ENCODE measurements at places on chromosomes 4 and X.

DNA sequence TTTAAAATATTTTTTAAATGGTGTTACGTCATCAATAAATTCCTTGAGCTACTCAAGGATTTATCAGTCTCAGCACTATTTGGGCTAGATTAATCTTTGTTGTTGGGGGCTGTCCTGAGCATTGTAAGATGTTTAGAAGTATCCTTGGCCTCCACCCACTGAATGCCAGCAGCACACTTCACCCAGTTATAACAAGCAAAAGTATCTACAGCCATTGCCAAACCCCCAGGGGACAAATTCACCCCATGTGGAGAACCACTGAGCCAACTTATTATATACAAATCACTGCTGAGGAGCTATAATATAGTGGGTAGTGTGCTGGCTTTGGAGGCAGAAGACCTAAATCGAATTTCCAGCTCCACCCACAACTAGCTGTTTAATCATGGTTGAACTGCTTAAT is 58.3 kb downstream of the ATP10D start:
- no peak for DNase-seq

- DNase-seq, result no peak
Observed at GRCh38 chrX:24506082-24506481, 41.0 kb downstream of the PDK3 start.

GRCh38 chrX:21657318-21658151 is 595 bp downstream of the KLHL34 start:
- no peak for DNase-seq

DNA sequence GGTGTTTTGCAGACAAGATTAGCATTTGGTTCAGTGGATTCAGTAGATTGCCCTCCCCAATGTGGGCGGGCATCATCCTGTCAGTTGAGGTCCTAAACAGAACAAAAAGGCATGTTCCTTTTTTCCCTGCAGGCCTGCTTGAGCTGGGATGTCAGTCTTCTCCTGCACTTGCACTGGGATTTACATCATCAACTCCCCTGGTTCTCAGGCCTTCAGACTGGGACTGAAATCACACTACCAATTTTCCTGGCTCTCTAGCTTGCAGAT is 278.9 kb upstream of the FTHL17 start:
- no peak for DNase-seq

- DNase-seq, result no peak
Observed at GRCh38 chr4:168480931-168481611, 779 bp upstream of the DDX60L start.

DNA sequence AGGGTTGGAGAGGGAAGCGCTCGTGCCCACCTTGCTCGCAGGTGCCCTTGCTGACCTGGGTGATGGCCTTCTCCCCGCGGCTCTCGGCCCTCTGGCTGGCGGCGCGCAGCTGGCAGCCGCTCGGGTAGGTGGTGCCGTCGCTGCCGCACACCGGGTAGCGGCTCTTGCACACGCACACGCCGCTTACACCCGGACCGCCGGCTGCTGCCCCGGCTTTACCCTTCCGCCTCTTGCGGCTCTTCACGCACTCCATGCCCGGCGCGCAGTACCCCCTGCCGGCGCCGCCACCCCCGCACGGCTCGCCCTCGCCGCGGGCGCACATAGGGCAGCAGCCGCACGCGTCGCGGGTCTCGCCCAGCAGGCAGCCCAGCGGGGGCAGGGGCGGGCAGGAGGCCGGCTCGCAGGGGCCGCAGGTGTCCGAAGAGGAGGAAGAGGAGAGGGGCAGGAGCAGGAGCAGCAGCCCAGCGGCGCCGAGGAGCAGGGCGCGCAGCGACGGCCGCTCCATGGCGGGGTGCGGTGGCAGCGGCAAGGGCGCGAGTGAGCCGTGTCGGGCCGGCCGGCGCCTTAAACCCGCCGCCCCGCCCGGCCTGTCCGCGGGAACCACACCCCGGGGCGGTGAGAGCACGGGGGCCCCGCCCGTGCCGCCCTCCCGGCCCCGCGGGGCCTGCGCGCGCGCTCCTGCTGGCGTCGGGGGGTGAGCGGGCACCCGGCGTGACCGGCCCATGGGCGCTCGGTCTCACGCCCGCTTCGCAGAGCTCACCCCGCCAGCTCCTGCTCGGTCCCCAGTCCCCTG is at the start of gene IGFBP7:
Gene IGFBP7, minus strand, starts transcription at position 539 of the 793 bp plus-strand sequence. Its CDS starts 34 bp downstream, at position 505.
- DNase-seq, result no peak

- DNase-seq, result no peak
Observed at GRCh38 chr4:15043226-15043625, 40.9 kb downstream of the CPEB2 start.

GRCh38 chr4:78659264-78659663 is 107.7 kb downstream of the ANXA3 start:
- no peak for DNase-seq

DNA sequence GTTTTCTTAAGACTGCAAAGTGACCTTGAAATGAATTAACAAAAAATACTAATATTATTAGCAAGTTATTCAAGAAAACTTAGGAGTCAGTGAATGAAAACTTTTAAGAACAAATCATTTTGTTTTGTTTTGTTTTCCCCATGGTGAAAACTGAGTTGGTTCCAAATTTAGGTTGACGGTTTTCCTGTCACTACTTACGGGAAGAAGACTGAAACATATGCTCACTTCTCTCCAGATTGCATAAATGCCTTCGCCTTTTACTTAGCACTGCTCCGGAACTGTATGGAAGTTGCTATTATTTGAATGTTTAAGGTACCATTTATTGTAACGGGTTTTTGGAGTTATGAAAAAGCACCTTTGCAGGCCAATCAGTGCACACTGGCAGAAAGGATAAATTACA is 42.8 kb downstream of the DOCK11 start:
- no peak for DNase-seq

DNA sequence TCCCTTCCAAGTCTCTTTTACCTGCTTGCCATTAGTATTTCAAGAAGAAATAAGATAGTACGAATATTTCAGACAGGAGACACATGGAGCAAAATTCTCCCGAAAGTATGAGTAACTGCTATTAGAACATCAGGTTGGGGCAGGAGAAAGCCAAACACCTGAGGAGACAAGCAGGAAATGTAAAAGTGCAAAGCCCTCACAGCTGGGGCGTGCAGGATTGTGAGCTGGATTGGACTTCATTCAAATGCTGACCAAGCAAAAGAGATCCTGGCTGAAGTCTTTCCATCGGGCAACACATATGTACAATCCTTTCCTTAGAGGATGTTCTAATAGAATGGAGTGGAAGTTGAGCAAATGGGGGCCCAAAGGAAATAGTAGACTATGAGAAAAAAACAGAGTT is 76.8 kb downstream of the DTHD1 start:
- no peak for DNase-seq
